Stimulated activated CD4-positive, alpha-beta T cell treated with anti-CD3 and anti-CD28 coated beads, Interleukin-1b, Interleukin-23, amount 100 ng/mL, for 1 hour (primary cell): ENCODE measurements at places on chromosomes 2 and 18.

DNA sequence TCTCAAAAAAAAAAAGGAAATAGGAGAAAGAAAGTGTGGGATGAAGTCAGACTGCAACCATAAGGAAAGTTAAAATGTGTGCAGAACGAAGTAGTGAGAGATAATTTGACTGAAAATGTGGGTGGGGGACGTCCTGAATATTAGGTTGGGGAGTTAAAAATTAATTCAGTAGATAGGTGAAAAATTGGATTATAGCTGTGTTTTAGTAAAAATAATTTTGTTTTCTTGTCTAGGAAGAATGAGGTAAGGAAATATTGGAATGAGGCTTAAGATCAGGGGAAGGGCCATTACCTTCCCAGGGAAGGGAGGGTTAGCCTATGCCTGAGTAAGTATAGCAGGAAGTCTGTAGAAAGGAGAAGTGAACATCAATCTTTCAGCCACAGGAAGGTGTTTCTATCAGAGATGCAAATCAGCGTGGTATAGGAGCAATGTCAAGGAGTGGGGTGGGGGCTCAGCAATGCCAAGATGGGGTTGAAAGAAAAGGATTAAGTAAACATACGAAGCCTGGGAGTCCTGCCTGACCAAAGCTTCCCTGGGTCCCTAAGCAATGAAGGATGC is 250.9 kb downstream of the PIEZO2 start:
- no peak for DNase-seq

DNA sequence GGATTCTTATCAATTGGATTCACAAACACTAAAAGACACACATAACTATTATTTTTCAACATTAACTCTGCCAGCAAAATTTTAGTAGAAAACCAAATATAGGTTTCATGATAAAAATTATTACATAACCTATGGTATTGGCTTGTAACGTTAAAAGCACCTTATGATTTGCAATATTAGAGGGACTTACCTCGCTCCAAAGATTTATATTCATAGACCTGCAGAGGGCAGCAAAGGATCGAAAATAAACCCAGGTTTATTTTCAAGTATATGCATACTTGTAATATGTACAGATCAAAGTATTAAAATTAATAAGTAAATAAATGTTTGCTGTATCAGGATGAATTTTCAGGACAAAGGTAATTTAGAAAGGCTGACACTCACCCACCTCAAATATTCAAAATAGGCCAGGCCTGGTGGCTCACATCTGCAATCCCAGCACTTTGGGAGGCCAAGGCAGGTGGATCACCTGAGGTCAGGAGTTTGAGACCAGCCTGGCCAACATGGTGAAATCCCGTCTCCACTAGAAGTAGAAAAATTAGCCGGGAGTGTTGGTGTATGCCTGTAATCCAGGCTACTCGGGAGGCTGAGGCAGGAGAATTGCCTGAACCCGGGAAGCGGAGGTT is 45.3 kb downstream of the LRPPRC start:
- no peak for DNase-seq

DNA sequence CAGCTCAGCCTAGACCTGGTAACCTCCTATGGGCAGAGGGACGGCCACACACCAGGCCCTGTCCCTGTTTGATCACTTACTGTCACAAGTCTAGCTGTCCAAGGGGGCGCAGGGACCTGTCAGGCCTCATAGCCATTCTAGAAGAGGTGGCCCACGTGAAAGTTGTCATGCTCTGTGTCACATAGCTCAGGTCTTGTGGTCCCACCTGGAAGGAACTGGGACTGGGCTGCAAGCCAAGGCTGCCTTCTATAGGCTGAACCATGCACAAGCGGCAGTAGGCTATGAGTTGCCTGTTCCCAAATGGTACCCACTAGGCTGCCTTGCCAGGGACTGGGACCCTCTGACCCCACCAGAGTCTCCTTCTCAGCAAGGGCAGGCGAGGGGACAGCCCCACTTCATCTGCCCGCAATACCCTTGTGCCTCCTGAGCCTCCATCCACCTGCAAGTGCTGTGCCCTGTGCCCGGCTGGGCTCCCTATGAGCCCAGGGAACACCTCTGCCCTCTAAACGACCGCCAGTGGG is 177.5 kb downstream of the ANAPC1 start:
- no peak for DNase-seq

GRCh38 chr18:34493566-34494358 is 216.3 kb upstream of the DTNA start:
- no peak for DNase-seq

DNA sequence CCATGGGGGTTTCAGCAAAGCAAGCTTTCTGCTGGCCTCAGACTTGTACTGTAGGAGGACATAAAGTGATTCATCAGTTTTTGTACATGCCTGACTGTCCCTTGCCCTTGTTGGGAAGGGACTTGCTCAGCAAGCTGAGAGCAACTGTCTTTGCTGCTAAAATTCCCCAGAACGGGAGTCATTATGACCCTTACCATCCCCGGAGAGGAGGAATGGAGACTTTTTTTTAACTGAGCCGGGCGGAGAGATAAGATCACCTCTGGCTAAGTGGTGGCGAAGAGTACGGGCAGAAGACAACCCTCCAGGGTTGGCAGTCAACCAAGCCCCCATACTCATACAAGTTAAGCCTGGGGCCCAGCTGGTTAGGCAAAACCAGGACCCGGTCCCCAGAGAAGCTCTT is 20.4 kb upstream of the NAGK start:
- DNase-seq, result no peak
